ENCODE measurements at places on chromosomes 3 and 15.
A peak's percentile ranks its signal among the peaks of the same experiment; 100 is the strongest.

DNA sequence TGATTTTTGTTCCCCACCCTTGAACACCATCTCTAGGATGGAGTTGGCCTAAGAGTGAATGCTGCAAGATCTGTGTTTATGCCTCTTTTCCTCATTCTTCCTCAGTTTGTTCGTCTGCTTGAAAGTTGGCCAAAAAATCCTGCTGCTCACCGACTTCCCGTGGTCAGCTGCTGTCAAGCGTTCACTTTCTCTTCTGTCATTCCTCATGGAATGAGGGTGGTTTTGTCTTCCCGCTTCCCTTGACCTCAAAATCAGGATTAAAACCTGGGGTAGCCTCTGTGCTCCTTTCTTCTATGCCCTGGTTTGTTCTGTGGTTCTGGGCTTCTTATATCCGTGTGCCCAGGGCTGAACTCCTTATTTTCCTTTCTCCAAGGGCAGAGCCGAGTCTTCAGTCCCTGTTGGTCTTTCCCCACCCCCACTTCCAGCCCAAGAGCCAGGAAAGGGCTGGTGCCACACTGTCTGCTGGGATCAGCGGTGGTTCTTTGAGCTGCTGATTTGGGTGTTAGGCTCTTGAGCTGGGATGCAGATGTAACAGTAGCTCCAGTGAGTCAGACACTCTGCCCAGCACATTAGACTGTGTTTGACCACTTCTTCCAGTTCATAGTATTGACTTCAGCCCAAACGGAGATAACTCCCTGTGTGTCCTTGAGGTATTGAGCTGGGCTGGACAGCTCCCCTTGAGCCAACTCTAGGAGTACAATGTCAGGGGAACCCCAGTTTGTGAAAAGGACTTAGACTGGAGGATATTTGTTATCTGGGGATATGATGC is 2.3 kb downstream of the SERF2 start:
- DNase-seq: peak; percentile 9

DNA sequence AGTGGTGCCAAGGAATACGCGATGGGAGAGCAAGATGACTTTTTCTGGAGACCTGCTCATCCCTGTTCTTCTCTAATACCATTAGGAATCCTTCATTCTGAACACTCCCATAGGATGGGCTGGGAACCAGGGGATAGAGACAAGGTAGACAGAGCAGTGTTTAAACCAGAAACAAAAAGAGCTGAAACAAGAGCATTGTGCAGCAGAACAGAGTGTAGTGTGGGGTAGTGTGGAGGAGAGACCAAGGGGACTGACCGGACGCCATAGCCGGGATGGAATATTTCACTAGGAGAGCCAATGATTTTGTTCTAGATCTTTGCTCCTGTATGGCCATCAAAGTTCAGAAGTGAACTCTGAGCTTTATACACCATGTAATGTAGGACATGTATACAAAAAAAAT is 15.6 kb downstream of the HCLS1 start:
- DNase-seq: no peak

- peak; percentile 99 for DNase-seq
Observed at GRCh38 chr15:67091071-67091979, 25.9 kb downstream of the SMAD3 start.

DNA sequence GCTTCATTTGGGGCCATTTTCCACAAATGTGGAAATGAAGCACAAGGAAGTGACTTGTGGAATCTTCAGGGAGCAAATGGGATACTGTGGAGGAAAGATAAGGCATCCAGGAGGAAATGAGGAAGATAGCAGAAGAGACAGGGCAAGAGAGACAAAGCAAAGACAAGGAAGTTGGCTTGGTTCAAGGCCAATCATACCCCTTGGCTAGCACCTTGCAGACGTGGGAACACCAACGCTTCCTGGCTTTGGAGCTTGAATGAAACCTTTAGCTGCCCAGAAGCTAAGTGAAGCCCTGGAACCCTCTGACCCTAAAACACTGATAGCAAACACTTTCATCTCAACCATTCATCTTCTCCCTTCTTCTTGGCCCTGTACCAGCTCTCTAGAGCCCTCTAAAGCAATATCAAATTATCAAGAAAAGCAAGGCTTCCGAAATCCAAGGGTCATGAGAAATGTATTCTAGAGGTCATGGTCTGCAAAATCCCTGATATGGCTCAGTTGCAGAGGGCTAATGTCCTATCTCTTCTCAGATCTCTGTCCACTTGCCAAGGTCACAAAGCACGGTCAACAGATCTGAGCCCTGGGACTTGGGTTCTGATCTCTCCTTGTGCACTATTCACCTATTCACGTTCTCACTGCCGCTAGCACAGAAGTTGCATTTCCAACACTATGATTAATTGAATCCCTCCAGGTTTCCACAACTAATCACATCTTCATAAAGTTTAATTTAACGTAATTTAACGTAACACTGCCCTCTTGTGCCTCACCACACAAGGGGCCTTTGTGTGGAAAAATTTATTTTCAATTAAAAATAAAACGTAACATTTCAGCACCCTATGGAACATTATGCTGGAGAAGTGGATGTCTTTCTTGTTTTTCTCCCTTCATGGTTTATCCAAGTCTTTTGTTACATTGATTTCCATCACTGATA is 557.6 kb upstream of the ADAMTS9 start:
- DNase-seq: peak; percentile 59

- DNase-seq: no peak
Observed at GRCh38 chr3:53585049-53585448, 90.6 kb downstream of the CACNA1D start.

DNA sequence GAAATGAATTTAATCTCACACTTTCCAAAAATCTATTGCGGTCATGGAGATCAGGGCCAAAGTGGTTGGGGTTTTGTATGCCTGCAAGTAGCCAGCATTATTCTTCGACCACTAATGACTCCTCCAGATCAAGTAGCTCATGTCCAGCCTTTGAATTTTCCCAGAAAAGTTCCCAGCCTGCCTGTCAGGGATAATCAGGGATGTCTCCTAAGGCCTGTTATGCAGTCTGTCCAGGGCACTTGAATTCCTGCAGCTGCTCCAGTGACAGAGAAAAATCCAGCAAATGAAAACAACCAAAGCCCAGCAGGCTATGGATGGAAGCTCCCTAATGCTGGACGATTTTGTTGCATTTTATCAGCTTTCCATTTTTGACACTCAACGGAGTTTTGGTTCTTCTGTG is 215.4 kb downstream of the ADAMTSL3 start:
- DNase-seq: no peak

GRCh38 chr15:72058585-72058984 is 59.4 kb downstream of the MYO9A start:
- no peak for DNase-seq

DNA sequence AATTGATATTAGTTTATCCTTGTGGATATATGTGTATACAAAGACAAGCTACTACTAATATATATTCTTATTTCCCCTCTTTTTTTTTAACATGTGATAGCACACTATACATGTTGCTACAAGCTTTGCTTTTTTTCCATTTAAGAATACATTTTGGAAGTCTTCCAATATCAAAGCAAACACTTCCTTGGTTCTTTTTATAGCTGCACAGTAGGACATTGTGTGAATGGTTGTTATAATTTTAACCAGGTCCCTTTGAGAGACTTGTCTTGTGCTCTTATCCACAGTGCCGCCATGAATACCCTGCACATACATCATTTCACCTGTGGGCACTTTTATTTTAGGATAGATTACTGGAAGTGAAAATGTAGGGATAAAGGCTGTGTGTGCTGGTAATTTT is 88.7 kb downstream of the CACNA2D3 start:
- no peak for DNase-seq

- no peak for DNase-seq
Observed at GRCh38 chr3:8542190-8543135, 40.8 kb downstream of the LMCD1 start.

DNA sequence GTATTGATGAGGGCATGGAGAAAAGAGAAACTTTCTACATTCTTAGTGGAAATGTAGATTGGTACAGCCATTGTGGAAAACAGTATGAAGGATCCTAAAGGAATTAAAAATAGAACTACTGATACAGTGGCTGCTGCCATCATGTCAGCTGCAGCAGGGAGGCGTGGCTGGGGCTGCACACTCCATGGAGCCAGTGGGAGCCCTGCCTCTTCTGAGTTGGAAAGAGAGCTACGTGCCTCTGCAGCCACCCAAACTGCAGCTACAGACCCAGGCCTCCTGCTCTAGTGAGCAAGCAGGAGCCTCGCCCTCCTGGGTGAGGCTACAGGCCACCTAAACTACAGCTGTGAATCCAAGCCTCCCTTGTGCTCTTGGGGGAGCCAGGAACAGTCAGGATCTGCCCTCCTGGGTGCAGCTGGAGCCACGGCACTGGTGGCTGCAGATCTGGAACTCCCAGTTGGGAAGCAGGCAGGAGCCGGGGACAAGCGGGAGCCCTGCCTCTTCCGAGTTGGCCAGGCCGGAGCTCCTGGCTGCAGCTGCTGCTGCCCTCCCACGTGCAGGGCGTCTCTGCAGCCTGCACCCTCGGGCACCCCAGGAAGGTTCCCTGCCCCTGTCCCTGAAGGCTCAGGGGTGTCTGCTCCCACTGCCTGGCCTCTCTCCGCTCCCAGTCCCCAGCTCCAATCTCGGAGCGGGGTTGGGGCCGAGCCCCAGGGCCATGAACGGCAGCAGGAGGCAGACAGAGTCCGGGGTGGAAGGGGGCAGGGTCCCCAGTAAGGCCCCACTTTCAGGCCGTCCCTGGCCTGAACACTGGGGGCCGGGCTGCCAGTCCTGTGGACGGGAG is 64.5 kb downstream of the THBS1 start:
- DNase-seq: no peak

- DNase-seq: no peak
Observed at GRCh38 chr15:40595773-40596172, 1.7 kb downstream of the KNL1 start.

DNA sequence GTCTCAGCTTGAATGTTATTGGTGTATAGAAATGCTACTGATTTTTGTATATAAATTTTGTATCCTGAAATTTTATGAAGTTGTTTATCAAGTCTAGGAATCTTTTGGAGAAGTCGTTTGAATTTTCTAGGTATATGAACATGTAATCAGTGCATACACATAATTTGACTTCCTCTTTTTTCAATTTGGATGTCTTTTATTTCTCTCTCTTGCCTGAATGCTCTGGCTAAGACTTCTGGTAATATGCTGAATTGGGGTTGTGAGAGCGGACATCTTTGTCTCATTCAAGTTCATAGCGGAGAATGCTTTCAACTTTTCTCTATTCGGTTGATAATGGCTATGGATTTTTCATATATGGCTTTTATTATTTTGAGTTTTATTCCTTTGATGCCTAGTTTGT is 100.9 kb upstream of the MCTP2 start:
- no peak for DNase-seq

GRCh38 chr15:58109419-58109818 is 28.8 kb upstream of the AQP9 start:
- no peak for DNase-seq

DNA sequence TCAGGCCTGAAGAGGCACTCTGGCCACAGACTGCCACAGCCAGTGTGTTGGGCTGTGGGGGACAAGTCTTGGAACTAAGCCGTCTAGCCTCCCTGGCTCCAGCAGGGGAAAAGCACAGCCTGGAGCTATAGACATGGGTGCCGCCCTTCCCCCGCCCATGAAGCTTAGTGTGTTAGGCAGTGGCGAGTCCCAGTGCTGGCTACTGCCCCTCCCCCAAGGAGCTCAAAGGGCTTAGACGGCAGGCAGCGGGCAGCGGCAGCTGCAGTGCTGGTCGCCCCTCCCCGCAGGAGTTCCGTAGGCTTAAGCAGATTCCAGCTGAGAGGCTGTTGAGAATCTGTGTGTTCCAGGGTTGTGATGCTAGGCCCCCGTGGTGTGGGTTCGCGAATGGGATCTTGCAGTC is 135.8 kb upstream of the RORA start:
- no peak for DNase-seq

DNA sequence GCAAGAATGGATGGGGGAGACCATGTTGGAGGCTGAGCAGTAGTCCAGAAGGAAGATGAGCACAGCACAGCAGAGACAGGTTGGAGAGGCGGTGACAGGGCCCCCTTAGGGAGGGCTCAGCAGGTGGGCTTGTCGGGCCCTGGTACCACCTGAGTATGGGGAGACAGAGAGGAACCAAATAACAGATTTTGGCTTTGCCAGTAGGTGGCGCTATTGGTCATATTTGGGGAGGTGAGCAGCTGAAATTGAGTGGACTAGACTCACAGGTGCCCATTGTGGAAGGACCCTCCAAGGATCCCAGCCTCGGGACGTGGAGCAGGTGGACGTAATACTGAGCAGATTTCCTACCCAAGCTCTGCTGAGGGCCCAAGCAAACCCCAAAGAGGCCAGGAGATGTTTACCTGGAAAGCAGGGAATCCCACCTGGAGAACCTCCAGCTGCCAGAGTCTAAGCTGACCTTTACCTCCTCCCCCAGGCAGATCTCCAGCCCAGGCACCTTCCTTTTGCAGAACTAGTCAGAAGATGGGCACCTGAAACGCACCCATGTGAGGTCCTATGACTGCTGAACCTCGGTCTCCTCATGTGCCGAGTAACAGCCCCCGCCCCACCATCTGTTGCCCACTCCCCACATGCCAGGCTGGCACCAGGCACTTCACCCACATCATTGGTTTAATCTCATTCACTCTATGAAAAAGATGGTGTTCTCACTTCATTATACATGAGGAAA is 24.6 kb upstream of the CORO2B start:
- peak; percentile 59 for DNase-seq

DNA sequence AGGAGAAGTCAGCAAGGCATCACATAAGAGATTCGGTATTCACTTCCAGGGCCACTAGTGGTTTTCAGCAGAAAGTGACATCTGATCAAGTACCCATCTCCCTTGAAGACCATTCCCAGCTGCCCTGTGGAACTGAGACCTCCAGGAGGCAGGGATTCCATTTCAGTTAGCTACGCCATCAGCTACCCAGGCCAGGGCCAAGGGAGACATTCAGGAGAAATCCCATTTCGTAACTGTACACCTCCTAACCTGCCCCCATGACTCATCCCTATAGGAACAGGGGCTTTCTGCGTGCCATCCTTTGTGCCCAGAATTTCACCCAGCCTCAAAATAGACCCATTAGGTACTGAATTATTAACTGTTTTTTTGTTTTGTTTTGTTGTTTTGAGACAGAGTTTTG is 24.7 kb downstream of the SPATA12 start:
- no peak for DNase-seq

DNA sequence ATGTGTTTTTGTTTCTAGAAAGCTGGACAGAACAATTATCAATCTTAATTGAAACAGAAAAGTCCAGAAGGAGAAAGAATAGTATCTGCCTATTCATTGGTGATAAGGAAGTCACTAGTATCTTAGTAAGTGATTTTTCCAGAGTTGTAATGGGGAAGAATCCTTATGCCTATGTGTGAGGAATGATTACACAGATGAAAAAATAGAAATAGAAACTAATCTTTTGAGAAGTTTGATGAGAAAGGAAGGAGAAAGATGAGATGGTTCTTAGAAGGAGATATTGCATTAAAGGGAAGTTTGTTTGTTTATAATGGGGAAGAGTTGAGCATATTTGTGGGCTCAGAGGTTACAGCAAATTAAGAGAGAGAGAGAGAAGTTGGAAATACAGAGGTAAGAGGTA is 42.7 kb upstream of the CBLB start:
- no peak for DNase-seq

DNA sequence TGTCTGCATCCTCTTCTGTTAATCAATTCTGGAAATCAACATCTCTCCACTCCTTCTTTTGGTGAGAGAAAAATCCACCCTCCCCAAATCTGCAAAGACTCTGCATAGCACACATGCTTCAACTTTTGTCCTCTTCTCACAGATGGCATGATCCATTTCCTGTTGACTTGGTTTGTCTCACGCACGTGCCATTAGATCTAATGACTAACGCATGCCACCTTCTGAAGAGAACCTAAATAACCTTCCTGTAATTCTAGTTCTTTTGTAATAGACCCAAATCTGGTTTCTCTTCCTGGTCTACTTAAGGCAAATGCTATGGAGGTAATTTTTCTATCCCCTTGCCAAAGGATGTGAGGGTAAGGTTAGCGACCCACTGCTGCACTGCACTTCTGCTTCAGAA is 51.0 kb upstream of the ATOSA start:
- peak; percentile 92 for DNase-seq

- peak; percentile 79 for DNase-seq
Observed at GRCh38 chr3:146161663-146162002, 649 bp upstream of the PLOD2 start.

All from endothelial cell of umbilical vein (primary cell).